ENCODE measurements at places on chromosomes 6 and 20. TPM values are rescaled to one million over a fixed set of nuclear protein-coding genes. Genes with fewer than 3 reads are reported as not detected.

DNA sequence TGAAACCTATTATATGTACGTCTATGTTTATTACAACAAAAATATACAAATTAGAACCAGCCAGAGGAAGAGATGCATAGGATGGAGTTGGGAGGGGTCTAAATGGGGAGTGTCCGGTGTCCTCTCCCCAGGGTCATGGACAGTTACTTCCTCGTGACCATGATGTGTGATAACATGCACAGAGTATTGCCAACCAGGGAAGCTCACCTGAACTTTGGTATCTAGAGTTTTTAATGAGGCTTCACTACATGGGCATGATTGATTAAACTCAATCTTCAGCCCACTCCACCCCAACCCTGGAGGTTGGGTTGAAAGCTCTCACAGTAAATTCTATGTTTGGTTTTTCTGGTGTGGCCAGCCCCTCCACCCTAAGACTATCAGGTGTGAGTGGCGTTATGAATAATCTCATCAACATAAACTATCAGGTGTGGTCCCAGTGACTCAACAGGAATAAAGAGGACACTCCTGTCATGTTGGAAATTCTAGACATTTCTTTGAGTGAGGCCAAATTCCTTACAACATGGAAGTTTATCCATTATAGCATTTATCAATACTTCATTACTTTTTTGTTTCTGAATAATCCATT lies 36.4 kb upstream of the FKBP1A start:
- DNase-seq, result no peak

GRCh38 chr6:63997734-63998133 lies 362.1 kb downstream of the PHF3 start:
- no peak for DNase-seq

Gene ECI2
- 29.5 TPM for total RNA-seq

DNA sequence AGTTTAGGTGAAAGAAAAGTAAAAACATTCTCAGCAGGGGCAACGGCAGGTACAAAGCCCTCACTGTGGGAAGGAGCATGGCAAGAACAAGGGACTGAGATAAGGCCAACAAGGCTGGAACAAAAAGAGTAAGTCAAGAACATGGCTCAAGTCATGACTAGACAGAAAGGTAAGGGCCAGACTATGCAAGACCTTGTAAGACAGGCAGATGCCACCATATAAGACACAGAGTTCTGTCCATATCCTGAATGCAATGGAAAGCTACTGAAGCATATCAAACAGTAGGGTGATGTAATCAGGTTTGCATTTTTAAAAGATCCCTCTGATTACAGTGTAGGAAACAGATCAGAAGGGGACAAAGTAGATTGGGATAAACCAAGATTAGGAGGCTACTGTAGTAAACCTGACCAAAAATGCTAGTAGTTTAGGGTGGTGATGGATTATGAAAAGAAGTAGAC lies 5.5 kb downstream of the REV3L start:
- no peak for DNase-seq

GRCh38 chr20:49030954-49031619 lies 15.0 kb upstream of the CSE1L start:
- no peak for DNase-seq
